Effector memory CD4-positive, alpha-beta T cell (primary cell): ENCODE measurements at places on chromosomes 5 and 9.

DNA sequence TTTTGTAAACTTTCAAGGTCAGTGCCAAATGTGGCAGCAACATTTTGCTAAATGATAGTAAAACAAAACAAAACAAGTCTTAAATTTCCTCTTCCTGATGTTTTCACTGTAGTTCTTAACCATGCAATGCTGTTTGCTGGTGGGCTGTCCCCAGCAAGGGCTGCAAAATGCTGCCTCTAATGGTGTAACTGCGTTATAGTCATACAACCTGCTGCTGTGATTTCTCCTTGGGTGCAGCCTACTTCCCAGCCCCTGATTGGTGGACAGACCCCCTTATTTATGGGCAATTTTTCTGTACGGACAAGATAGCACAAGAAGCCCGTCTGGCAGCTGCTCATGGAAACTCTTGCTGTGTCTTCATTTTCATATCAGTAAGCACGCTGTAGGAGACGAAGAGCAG, 26.6 kb upstream of the PIP5K1B start:
- H3K36me3 ChIP-seq = no peaks in the 10 kb centered on the region
- DNase-seq = no peak
- no peak overlapping the region for H3K27ac ChIP-seq
- H3K4me1 ChIP-seq = no peaks in the 10 kb centered on the region

DNA sequence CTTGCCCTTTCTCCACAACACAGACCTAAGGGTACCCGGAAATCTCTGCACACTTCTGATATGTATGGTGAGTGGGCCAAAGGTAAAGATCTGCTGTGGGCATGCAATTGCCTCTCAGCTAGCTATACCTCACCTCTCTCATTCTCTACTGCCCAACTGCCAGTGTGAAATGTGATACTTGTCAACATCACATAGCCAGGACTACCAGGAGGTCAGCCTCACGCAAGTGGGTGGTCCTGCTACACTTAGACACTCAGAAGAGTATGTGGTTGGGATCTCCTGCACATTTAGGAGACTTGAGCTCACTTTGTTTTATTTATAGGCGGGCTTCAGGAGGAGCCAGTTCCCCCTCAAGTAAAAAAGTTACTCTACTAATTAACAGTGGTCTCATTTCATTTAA, 88.0 kb upstream of the MAN2A1 start:
- no peak for DNase-seq
- no peaks in the 10 kb centered on the region for H3K27me3 ChIP-seq
- no peak overlapping the region for H3K4me3 ChIP-seq
- H3K36me3 ChIP-seq = no peaks in the 10 kb centered on the region
- H3K4me1 ChIP-seq = no peaks in the 10 kb centered on the region

GRCh38 chr5:125583321-125584139, 837.1 kb upstream of the ZNF608 start:
- H3K4me1 ChIP-seq = no peaks in the 10 kb centered on the region
- DNase-seq = no peak
- no peak overlapping the region for H3K27ac ChIP-seq
- H3K4me3 ChIP-seq = no peak overlapping the region
- H3K27me3 ChIP-seq = no peaks in the 10 kb centered on the region

DNA sequence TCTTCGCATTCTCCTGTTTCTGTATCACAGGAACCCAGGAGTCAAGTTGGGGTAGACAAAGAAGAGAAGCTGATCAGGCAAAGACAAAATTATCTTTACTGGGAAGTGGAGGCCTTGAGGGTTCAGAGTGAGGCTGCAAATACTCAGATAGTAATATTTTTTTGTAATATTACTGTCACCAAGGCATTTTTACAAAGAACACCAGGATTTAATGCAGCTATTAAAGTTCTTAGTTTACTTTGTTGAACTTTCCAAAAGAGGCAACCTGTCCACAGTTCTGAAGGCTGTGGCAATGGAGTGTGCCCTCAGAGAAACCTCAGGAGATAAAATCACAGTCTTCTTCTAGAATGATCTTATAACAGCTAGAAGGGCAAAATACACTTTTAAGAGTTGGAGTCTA, 74.9 kb downstream of the PGM5 start:
- no peaks in the 10 kb centered on the region for H3K4me1 ChIP-seq
- H3K4me3 ChIP-seq = no peak overlapping the region
- DNase-seq = no peak
- H3K27me3 ChIP-seq = no peaks in the 10 kb centered on the region

- no peak for DNase-seq
- no peaks in the 10 kb centered on the region for H3K4me1 ChIP-seq
- H3K27ac ChIP-seq = no peak overlapping the region
- no peaks in the 10 kb centered on the region for H3K27me3 ChIP-seq
- no peak overlapping the region for H3K4me3 ChIP-seq
Measured at GRCh38 chr5:74598731-74599130, 41.8 kb downstream of the ENC1 start.

DNA sequence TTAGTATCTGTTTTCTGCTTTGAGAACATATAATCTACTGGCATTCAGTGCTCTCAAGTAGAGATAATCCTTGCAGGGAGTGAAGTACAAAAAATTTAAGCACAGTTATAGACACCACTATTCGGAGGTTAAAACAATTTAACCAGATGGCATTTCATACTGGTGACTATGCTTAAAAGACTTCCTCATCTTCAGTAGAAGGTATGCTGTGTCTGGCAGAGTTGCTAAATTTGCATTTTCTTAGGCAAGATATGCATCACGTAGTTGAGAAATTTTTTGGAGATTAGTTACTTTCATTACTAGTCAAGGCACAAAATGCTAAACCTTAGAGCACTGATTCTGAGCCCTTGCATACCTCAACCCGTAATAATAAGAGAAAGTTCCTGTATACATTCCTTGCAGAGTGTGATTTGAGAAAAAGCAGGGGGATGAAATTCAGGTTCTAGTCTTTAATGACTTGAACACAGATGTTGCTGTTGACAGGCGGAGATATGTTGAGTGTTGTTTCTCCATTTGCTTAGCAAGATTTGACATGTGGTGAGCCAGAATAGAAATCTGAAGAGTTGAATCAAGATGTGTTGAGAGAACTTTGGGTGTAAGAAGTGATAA, 70.8 kb upstream of the STARD4 start:
- DNase-seq = no peak
- H3K27ac ChIP-seq = no peak overlapping the region
- no peak overlapping the region for H3K4me3 ChIP-seq
- H3K4me1 ChIP-seq = no peaks in the 10 kb centered on the region

DNA sequence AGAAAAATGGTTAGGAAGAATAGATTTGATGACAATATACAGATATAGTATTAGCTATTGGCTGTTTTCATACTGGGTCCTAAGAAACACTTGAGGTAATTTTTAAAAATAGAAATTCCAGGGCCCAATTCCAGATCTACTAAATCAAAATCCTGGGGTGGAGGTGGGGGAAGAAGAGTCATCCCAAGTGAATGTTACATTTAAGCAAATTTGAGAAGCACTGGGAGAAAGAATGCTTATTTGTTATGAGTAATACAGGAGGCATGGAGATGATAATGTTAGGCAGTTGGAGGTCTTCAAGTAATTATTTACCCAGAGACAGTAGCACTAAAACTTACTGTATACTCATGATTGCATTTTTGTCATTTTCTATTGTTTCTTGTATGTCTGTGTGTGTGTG, 93.0 kb upstream of the DAB2 start:
- no peaks in the 10 kb centered on the region for H3K36me3 ChIP-seq
- no peak overlapping the region for H3K27ac ChIP-seq
- H3K27me3 ChIP-seq = no peaks in the 10 kb centered on the region
- no peak for DNase-seq

DNA sequence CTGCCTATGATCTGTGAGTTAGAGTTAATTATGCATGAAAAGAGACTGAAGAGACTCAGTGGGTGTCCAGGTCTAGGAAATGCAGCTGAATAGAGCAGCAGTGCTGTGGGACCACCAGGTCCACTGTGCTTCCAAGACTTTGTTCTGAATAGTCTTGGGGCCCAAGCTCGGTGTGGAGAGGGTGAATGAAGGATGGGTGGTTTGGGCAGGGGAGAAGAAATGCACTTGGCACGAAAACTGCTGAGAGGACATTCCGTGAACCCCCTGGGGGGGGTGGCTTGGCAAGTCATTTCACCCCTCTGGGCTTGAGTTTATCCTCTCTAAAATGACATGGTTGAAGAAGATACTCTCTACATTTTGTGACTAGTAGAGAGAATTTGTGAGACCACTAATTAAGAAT, 36.0 kb upstream of the GOLPH3 start:
- no peaks in the 10 kb centered on the region for H3K4me1 ChIP-seq
- no peaks in the 10 kb centered on the region for H3K36me3 ChIP-seq
- no peaks in the 10 kb centered on the region for H3K27me3 ChIP-seq
- DNase-seq = no peak
- H3K27ac ChIP-seq = no peak overlapping the region
